H9 (cell line): ENCODE measurements at places on chromosomes 5 and 9. TPM values are rescaled to one million over a fixed set of nuclear protein-coding genes. Genes with fewer than 3 reads are reported as not detected.

Gene ADCY2
- total RNA-seq: 30.9 and 31.3 TPM in 2 replicates

GRCh38 chr5:3598769-3599211, 3.2 kb downstream of the IRX1 start:
- peak; percentile 36 for DNase-seq

- no peak for DNase-seq
These were observed 376.4 kb downstream of the KCTD16 start for GRCh38 chr5:144547098-144547499.

- no peak for DNase-seq
These were observed 84.9 kb upstream of the BASP1 start for GRCh38 chr5:17132444-17133083.

- no peak for DNase-seq
These were observed 445.7 kb upstream of the TRPC7 start for GRCh38 chr5:136811086-136811485.

GRCh38 chr9:72124947-72125346, 24.3 kb upstream of the GDA start:
- no peak for DNase-seq

Gene RNF14
- total RNA-seq: 19.5 and 20.1 TPM in 2 replicates

Gene HTR4
- total RNA-seq: not detected in 2 replicates

GRCh38 chr9:87278971-87279733, 218.5 kb upstream of the DAPK1 start:
- DNase-seq: no peak

GRCh38 chr5:121841892-121842291, 9.8 kb upstream of the FTMT start:
- no peak for DNase-seq

- DNase-seq: peak; percentile 61
These were observed 51.8 kb downstream of the EHMT1 start for GRCh38 chr9:137670391-137671195.

Gene FCN2
- not detected in 2 replicates for total RNA-seq

Gene MED27
- 33.5 and 34.8 TPM in 2 replicates for total RNA-seq

DNA sequence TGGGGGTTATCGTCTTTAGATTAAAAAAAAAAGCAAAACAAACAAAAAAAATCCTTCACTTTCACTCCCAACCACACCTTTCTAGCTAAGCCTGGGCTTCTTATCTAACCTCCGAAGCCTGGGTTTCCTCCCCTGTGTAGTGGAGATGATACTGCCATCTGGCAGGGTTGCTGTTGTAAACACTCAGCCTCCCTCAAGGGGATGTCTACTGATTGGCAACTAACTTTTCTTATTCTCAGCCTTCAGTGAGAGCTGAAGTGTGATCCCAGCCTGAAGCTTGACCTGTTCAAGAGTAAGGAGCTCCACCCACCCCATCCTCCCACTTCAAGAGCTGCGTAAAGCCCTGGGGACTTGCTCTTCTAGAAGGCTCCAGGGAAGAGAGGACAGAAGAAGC, 21.5 kb upstream of the WWC1 start:
- DNase-seq: no peak
